Right lung (tissue), 10 donors: ENCODE measurements at places on chromosomes 12 and 14. TPM values are rescaled to one million over a fixed set of nuclear protein-coding genes. Genes with fewer than 3 reads are reported as not detected.
A peak's percentile ranks its signal among the peaks of the same experiment; 100 is the strongest.

Gene GMPR2
- 116 TPM for polyA plus RNA-seq

Gene RFX4
- not detected for polyA plus RNA-seq

Gene FANCM
- polyA plus RNA-seq, result 11.1 TPM

Gene PPP2R5E
- 34.6 TPM for polyA plus RNA-seq

Gene C1QL4
- polyA plus RNA-seq, result not detected

Gene TMTC1
- 3.9 TPM for polyA plus RNA-seq

Gene RAD9B
- polyA plus RNA-seq, result 1.1 TPM

GRCh38 chr12:106584104-106585064 lies 1.6 kb downstream of the RFX4 start:
- DNase-seq, result no peak

- DNase-seq, result no peak
These were observed 7.2 kb upstream of the DICER1 start for GRCh38 chr14:95164506-95164905.

GRCh38 chr14:30410986-30411385 lies 148.0 kb upstream of the G2E3 start:
- DNase-seq, result no peak

DNA sequence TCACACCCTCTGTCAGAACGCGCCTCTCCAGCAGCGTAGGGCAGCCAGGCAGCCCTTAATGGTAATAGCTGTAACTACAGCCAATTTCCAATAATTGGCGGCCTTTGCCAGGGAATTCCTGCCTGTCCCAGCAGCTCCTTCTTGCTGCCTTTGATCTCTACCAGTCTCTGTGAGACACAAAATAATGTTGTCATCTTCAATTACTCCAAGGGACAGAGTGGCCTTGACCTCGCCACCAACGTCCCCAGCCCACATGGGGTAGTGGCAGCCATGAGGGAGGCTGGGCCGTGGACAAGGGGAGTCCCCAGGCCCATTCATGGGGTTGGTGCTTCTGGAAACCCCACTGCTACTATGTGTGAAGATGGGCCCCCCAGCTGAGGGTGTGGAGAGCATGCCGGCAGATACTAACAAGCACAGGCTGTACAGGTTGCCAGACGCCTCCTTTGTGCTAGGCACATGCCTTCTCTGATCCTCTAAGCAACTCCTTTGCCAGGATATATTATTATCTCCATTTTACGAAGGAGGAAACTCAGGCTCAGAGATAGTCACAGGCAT lies 17.4 kb upstream of the CLMN start:
- DNase-seq, result no peak

GRCh38 chr14:98946940-98947339 lies 325.1 kb downstream of the BCL11B start:
- DNase-seq, result peak; percentile 77

- DNase-seq, result no peak
These were observed 19.3 kb upstream of the TFCP2 start for GRCh38 chr12:51192284-51192671.

DNA sequence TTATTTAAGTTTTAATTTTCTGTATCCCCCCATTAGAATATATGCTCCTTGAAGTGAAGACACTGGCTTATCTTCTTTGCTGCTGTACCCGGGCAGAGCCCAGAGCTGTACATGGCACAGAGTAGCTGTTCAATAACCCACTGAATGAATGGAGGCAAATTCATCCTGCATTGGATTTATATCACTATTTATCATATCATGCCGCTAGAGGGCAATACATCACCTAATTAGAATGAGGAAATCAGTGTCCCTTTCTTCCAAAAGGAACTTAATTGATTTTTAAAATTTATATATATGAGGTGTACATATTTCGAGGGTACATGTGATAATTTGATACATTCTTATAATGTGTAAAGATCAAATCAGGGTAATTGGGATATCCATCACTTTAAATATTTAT lies 89.2 kb upstream of the TMEM260 start:
- peak; percentile 7 for DNase-seq

DNA sequence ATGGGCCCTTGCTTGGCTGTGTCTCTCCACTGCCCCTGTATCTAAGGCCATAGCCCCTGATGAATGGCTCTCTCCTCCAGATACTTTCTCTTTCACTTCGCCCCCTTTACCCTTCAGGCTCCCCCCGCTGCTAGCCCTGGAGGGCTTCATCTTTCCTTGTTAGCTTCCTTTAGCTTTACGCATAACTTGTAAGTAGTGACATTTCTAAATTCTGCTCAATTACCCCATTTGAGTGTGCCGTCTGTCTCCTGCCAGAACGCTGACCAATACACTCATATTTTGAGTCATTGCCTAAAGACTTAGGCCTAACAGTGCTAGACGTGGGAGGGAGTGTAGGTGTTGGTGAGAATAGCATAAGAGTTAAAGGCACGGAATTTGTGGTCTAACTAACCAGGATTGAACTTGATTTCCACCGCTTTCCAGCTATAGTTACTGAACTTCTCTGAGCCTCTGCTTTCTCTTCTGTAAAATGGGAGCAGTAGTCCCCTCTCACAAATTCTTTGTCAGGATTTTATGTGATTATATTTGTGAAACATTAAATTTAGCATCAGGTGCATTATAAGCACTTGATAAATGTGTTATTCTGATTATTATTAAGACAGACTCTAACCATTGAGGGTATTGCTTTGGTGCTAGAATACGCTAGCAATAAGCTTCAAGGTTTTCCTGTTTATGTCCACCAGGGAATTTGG lies 129.3 kb downstream of the ZFP36L1 start:
- DNase-seq, result no peak

- peak; percentile 47 for DNase-seq
These were observed 122.2 kb upstream of the CCDC175 start for GRCh38 chr14:59698793-59699192.

DNA sequence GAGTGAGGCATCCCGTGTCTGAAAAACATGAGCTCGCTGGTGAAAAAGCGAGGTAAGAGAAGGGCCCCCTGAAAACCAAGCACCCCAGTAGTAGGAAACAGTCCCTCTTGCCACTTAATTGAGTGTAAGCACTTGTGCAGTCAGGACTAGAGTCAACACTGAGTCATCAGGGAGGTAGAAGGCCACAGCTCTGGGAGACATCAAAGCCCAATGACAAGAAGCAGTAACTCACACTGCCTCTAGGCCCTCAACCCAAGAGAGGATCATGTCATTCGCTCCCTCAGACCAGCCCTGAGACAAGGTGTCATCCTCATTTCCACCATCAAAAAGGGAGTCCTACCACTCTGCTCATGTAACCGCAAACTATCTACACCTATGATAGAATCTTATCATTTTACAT lies 17.8 kb downstream of the POMT2 start:
- no peak for DNase-seq

- DNase-seq, result no peak
These were observed 29.6 kb downstream of the MAP3K9 start for GRCh38 chr14:70779667-70780066.

- DNase-seq, result no peak
These were observed 329.8 kb downstream of the MED13L start for GRCh38 chr12:115947696-115948062.

DNA sequence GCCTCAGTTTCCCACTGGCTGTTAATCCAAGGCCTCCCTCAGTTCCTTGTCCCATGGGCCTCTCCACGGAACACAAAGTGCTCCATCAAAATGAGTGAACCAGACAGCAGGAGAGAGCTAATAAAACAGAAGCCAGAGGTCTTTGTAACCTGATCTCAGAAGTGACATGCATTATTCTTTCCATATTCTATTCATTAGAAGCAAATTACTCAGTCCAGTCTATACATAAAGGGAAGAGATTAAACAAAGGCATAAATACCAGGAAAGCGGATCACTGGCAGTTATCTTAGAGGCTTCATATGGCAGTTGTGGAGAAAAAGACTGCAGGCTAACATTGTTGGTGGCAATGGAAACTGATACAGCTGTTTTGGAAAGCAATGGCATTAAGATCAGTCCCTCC lies 170.6 kb upstream of the GARIN6 start:
- DNase-seq, result no peak

DNA sequence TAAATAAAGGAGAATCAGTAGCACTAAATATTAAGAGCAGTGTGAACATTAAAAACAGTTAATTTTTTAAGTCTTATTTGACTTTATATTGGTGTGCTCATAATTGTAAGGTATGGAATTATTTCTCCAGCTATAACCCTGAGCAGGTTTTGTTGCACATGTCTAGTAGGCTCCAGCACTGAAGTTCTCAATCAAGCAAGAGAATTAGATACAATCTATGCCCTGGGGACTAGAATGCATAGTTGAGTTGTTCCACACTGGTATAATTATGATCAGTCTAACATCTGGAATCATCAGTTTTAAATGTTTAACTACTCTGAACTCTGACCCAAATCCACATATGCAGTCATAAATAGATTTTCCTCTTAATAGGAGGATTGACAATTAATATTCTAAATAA lies 257.8 kb upstream of the ARHGAP5 start:
- DNase-seq, result no peak

DNA sequence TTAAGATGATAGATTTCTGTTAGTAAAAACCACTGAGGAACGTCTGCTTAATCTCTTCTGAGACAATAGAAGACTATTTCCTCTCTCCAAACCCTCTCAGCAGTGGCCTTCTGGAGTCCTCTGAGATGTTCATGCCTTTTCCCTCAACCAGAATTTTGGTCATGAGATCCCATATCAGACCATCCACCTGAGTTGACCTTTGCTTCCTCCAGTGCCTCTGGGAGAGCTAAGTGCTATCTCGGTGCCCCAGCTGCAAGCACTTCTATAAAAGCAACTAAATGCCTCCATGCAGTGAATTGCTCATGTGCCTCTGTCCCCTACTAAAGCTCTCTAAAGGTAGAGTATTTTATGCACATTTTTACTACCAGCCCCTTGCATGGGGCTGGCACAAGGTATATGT lies 172.8 kb upstream of the BCL2L14 start:
- DNase-seq, result no peak

DNA sequence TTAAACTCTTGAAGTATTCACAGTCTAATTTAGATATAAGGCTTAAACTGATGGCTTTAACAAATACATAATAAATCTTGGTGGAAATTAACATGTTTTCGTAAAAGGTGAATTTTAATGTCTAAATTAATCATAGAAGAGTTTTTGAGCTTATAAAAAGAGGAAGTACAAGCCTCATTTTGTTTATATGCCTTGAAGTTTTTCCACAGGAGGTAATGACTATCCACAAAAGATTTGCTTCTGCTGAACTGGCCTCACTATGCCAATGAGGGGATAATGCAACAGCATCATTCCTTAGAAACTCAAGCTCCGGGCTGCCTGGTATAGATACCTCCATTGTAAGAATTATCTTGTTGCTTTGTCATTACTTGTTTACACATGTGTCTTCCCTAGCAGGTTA lies 175.6 kb downstream of the DUSP6 start:
- no peak for DNase-seq

- DNase-seq, result no peak
These were observed 1.9 kb downstream of the FAM222A start for GRCh38 chr12:109715310-109716091.
